ENCODE measurements at places on chromosomes 13 and 19. TPM values are rescaled to one million over a fixed set of nuclear protein-coding genes. Genes with fewer than 3 reads are reported as not detected.

Gene KEAP1
- 117 TPM for polyA plus RNA-seq

Gene PLIN5
- polyA plus RNA-seq: 2.5 TPM

Gene DNMT1
- 101 TPM for polyA plus RNA-seq

Gene OR7G3
- polyA plus RNA-seq: not detected

Gene ZNF730
- 5.2 TPM for polyA plus RNA-seq

Gene DNAJB1
- polyA plus RNA-seq: 51.7 TPM

Gene LHB
- 0.53 TPM for polyA plus RNA-seq

Gene KISS1R
- 5.1 TPM for polyA plus RNA-seq

Gene ZNF69
- 5.6 TPM for polyA plus RNA-seq
